ENCODE measurements at places on chromosomes 11 and 22.

DNA sequence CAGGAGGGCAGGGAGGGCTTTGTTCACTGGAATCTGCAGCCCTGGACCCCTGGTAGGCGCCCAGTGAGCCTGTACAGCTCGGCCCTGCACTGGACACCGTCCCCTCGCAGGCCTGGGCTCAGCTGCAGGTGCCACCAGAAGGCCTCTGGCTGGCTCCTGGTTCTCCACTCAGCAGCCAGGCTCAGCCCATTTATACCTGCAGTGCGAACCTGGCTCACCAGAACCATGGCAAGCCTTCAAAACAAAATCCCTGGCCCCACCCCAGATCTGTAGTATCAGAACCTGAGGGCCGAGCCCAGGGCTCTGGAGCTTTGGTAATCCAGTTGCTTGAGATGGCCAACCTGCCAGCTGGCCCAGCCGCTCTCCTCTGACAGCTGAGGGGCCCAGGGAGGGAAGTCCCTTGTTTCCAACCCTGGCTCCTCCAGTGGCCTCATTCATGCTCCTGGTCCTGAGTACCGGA is 870 bp upstream of the FREY1 start:
- DNase-seq: no peak

- DNase-seq: no peak
Observed at GRCh38 chr22:49099496-49100124, 728.1 kb downstream of the BRD1 start.

GRCh38 chr22:31212783-31213629 is 908 bp downstream of the LIMK2 start:
- no peak for DNase-seq

DNA sequence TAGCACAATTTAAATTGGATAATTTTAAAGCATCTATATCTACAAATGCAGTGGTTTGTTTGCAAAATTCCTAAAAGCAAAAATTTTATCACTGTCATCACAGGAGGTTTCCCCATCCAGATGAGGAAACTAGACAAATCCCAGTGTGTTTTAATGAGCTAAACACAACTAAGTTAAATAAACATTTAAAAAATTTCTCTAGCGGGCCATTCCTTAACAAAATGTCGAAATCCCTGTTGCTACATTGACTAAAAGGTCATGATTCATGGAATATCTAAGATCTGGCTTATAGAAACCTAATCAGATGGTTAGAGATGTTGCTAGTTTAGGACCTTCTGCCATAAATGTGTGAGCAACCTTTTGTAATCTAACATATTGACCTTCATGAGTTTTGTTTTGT is 107.3 kb upstream of the BDNF start:
- no peak for DNase-seq

- no peak for DNase-seq
Observed at GRCh38 chr11:46463701-46464421, 72.3 kb upstream of the CHRM4 start.

- no peak for DNase-seq
Observed at GRCh38 chr11:92257536-92257935, 32.9 kb downstream of the FAT3 start.

- no peak for DNase-seq
Observed at GRCh38 chr22:43330178-43331068, 12.7 kb downstream of the SCUBE1 start.

GRCh38 chr11:34444428-34444827 is 5.7 kb downstream of the CAT start:
- DNase-seq: no peak

DNA sequence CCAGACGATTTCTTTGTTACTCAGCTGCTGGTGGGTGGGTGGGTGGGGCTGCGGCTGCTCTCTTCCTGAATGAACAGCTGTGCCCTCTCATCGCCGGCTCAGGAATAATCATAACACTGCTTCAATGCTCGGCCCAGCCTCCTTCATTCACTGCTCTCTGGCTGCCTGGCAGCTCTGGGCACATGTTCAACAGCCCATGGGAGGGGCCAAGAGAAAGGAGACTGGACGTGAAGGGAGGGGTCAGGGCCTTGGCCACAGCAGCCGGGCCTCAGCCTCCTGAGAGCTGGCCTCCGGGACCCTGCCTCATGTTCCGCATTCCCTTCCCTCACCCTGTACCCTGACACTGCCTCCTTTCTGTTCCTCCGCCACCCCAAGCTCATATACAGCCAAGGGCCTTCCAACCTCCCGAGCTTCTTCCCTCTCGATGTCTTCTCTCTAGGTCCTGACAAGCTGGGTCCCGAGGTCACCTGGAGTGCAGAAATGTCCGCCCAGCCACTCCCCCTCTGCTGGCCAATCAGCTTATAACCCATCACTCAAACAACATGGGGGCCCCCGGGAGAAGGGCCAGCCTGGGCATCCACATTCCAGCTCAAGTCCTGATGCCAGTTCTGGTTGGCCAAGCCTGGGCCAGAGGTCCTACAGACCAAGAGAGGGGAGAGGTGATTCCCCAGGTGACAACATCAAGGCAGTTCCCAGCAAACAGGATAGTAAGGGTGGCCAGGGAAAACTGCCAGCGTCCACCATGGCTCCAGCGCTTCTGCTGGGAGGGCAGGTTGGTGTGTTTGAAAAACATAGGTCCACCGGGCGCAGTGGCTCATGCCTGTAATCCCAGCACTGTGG is 3.2 kb upstream of the CSDC2 start:
- no peak for DNase-seq

- DNase-seq: no peak
Observed at GRCh38 chr11:110032957-110033570, 60.1 kb upstream of the ZC3H12C start.

GRCh38 chr11:120122924-120123683 is 14.8 kb downstream of the TRIM29 start:
- no peak for DNase-seq

DNA sequence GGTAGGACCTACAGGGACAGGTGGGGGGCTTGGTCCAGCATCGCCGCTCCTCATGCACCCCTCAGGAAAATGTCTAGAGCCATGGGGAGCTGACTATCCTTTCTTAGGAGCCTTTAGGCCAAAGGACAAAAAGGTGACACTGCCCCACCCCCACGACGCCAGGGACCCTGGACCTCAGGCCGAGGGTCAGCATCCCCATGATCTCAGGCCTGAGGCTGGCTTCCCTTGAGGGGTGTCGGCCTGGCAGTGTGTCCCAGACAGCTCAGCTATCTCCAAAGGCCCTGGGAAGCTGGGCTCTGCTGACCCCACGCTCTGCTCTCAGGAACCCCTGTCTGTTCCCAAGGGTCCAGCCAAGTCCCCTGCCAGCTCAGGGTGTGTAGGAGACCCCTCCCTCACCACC is 16.3 kb downstream of the MRGPRG start:
- no peak for DNase-seq

- DNase-seq: no peak
Observed at GRCh38 chr22:39715778-39716495, 145.4 kb downstream of the CACNA1I start.

DNA sequence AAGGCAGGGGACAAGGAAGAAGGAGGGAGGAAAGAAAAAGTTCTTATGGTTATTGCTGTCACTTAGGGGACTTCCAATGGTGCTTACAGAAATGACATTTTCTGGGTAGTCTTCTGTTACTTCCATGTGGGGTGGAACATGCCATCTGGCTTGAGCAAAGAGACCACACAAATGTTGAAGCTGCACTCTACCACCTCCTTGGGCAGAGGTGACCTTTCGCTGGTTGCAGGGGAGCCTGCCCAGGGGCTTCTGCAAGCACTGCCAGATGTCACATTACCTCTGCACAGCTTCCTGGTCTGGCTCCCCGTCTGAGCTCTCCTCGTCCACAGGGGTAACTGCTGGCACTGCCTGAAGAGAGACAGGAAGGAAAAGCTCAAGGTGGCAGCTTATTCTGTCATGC is 32.6 kb upstream of the APOA1 start:
- no peak for DNase-seq

DNA sequence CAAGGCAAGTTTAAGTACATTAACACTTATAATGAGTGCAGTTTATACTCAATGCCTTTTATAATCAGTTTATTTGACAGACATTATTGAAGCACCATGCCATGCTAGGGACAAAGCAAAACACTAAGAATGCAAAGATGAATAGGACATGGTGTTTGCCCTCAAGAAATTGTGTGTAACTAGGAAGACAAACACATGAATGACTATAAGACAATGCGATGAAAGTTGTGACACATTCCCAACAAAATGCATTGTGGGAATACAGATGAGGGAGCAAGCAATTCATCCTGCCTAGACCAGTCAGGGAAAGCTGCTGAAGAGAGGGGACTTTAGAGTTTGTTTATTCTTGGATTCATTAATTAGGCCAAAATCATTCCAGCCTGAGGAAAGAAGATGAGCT is 133.8 kb upstream of the TRPC6 start:
- DNase-seq: no peak

DNA sequence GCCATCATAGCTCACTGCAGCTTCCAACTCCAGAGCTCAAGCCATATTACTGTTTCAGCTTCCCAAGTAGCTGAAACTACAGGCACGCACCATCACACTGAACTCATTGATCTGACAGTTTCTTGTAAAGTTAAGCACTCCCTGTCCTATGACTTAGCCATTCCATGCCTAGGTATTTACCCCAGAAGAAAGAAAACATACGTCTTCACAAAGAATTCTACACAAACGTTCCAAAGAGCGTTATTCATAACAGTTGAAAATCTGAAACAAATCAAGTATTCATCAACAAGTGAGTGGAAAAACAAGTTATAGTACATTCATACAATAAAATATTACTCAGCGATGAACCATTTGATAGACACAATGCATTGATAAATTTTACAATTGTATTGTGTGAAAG is 7.8 kb upstream of the NLRP10 start:
- DNase-seq: no peak

DNA sequence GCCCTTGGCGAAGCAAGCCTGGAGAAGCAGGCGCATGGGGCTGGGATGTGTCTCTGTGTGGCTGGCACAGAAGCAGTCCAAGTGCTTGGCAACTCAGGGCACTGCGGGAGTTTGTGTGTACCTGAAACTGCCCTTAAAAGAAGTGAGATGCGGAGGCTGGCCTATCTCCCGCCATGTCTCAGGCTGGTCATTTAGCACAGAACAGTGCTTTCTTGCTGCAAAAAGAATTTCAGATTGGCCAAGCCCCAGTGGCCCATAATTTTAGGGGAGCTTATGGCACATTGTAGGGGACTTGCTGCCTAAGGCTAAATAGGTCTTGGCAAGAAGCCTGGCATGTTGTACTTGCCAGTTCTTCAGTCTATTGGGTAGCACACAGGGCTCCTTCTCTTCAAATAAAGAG is 16.4 kb downstream of the EHF start:
- DNase-seq: no peak

DNA sequence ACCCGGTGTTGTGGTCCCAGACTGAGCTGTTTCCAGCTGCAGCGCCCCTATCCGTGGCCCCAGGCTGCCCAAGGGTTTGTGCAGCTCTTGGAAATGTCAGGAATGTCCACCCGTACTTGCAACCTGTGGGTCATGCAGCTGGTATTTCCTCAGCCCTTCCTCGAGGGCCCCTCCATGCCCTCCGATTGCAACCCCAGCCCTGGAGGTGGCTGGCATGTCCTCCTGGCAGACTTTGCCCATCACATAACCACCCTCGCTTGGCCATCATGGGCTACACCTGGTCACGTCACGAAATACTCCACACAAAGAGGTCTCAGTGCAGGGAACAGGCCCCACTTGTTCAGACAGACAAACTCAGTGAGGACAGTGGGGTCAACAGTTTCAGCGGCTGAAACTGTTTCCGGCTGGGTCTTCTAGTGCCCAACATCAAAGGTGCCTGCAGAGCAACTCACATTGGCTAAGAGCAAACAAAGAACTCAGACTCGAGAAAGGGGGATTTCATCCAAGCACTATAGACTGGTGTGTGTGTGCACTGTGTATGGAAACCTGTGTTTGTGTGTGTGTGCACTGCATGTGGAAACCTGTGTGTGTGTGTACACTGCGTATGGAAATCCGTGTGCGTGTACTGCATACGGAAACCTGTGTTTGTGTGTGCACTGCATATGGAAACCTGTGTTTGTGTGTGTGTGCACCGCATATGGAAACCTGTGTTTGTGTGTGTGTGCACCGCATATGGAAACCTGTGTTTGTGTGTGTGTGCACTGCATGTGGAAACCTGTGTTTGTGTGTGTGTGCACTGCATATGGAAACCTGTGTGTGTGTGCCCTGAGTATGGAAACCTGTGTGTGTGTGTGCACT is 72.8 kb upstream of the CCND1 start:
- DNase-seq: no peak

GRCh38 chr22:31550871-31551370 is 54.6 kb downstream of the SFI1 start:
- DNase-seq: no peak

DNA sequence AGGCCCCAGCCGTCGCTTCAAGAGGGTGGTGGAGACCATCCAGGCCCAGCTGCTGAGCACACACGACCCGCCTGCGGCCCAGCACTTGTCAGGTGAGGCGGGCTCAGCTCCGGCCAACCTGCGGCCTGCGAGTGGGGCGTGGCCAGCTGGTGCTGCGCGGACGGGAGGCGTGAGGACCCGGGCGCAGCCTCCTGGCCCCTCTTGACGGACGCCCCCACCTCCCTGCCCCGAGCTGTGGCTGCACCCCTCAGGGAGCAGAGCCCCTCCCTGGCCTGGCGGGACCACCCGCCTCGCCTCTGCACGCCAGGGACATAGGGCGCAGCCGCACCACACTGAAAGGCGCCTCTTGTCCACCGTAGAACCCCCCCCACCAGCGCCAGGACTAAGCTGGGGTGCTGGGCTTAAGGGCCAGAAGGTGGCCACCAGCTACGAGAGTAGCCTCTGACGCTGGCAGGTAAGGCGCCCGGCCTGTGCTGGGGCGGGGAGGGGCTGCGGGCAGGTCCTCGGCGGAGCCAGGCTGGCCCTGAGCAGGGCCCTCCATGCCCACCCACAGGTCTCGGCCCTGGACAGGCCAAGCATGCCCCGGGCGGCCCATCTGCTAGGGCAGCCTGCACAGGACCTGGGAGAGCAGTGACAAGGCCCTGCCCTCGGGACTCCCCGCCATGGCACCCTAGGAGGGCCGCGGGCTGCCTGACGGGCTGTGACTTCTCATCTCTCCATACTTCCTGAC is 29.8 kb downstream of the MOB2 start:
- no peak for DNase-seq

DNA sequence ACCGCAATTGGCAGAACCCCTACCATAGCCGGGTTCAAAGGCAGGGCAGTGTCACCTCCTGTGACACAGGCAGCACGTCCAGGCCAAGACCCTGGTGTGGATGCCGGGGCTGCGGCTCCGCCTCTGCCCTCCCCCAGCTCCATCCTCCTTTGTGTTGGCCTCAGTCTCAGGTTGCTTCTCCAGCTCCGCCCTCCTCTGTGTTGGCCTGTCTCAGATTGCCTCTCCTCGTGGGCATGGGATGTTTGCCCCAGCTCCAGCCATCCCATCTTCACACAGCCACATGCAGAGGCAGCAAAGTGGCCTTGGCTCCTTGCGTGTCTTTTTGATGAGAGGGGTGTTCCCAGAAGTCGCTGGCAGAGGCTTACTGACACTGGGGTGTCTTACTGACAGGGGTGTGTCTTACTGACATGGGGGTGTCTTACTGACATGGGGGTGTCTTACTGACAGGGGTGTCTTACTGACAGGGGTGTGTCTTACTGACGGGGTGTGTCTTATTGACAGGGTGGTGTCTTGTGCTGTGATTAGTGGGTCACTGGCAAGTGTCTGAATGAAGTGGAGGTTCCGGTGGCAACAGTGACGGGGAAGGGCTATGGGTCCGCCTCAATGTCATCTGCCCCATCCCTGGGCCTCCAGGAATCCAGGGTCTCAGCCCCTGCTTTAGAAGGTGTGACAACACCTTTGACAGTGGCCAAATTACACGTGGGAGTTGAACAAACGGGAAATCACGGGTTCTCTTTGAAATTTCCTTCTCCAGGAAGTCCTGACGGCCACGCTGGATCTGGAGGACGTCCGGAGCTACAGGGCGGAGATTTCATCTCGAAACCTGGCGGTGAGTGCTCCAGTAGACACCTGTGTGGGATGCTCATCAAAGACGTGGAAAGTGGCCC is 24.9 kb downstream of the NADSYN1 start:
- DNase-seq: no peak

Measured in GM12892 (cell line).